ENCODE measurements at places on chromosomes 3 and 15. TPM values are rescaled to one million over a fixed set of nuclear protein-coding genes. Genes with fewer than 3 reads are reported as not detected.

- DNase-seq: no peak
Measured at GRCh38 chr3:123935830-123936229, 25.2 kb downstream of the CCDC14 start.

DNA sequence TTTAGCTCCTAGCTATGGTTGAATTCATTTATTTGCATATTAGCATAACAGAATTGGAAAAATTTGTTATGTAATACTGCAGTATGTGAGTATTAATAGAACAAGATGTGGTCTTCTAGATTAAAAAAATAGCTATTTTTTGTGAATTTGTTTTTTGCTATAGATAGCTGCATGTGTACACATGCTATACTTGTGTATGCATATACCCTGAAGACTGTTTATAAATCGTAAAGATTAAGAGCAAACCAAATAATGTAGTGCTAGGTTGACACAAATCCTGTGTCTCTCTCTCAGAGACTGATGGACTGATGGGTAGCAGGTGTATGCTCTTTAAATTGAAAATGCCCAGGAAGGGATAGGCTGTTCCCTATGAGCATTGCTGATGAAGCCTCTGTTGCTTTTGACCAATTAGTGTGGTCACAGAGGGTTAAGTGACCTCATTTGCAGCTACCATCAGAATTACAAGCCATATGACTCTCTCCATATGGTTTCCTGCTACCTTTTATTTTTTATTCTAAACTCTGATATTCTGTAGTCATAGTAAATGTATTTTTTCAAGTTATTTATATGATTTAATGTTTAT is 9.0 kb downstream of the PLCL2 start:
- no peak for DNase-seq

GRCh38 chr3:131729643-131730017 is 226.9 kb upstream of the MRPL3 start:
- DNase-seq: peak; percentile 18

DNA sequence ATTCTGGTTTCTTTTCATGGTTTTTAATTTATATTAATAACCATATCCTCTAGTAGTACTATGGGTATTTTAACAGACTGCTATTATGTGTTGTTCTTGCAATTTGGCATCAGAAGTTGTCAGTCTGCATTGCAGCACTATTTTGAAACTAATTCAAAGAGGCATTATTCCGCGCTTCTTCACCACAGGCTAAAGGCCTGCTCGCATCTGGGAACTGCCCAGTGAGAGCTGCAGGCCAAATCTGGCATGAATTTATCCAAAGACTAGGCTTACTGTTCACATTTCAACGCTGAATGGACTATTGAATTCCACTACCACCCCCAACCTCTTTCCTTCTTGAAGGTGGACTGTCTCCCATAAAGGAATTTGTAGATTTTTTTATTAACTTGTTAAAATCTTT is 310.4 kb upstream of the NR2F2 start:
- no peak for DNase-seq

DNA sequence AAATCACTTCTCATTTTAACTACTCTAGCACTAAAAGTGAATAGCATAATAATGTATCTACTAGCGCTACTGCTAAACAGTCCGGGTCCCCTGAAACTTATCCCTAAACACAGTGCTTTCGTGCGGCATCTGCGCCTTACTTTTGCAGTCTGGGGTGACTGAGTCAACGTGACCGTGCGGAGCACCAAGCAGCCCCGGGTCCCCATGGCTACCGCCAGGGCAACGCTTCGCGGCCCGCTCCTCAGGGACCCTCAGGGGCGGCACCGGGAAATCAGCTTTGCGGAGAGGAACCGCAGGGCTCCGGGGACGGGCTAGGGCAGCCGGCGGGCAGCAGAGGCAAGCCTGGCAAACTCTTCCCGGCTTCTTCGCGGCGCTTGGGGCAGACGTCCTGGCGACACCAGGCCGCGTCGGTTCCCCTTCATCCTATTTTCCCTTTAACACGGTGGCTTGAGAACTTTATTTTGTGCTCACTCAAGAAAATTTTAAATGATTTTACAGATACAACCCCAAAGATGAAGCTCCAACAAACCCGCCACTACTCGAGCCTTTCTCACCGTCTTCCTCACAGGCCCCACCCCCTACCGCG is 757 bp upstream of the DIPK2A start:
- DNase-seq: no peak

- DNase-seq: no peak
Measured at GRCh38 chr3:186105543-186105942, 3.3 kb downstream of the ETV5 start.

DNA sequence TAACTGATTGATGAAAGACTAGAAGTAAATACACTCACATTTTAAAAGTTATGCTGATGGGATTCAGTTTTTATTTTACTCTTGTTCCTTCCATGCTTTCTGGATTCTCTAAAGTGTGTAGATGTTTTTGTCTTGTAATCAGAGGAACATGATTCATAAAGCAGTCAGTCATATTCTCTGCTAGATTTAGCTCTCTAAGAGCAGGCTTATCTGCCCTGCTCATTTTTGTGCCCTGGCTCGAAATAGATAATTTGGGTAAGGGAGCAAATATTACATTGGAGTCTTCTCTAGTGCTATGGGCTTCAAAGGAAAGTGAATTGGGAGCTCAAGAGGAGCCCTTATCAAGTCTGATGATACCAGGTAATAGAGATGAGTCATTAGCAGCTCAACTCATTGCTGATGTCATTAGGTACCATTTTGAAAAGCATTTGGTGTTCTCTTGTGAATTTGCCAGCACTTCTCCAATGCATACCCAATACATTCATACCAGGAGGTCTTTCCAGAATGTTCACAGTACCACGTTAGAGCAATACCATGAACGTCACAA is 27.7 kb downstream of the SACM1L start:
- DNase-seq: no peak

- DNase-seq: peak; percentile 29
Measured at GRCh38 chr3:123027292-123028232, at the start of gene SEMA5B. Gene SEMA5B, minus strand, starts transcription at chr3:123027763. Its CDS starts 66,500 bp downstream, at chr3:122961263.

DNA sequence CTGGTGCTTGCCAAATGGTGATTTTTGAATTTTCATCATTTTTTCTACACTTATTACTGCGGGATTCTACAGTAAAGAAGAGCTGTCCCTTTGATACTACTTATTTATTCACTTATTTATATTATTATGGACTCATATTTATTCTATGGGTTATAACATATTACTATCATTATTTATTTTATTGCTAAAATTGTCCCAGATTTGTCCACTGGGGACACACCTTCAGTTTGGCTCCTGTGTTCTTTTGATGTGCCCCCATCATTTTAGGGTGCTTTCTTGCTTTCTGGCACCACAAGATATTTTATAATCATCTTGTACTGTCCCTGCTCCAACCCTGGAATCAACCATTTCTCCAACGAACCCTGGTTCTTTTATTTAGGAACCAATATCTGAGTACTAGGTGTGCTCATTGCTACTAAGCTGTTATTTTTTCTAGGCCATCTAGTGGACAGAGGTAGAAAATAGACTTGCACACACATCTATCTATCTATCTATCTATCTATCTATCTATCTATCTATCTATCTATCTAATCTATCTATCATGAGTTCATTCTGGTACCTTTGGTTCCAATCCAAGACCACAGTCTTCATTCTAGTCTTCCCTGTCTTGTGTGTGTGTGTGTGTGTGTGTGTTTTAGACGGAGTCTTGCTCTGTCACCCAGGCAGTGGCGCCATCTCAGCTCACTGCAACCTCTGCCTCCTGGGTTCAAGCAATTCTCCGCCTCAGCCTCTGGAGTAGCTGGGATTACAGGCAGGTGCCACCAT is 16.0 kb downstream of the SLC22A14 start:
- peak; percentile 23 for DNase-seq

DNA sequence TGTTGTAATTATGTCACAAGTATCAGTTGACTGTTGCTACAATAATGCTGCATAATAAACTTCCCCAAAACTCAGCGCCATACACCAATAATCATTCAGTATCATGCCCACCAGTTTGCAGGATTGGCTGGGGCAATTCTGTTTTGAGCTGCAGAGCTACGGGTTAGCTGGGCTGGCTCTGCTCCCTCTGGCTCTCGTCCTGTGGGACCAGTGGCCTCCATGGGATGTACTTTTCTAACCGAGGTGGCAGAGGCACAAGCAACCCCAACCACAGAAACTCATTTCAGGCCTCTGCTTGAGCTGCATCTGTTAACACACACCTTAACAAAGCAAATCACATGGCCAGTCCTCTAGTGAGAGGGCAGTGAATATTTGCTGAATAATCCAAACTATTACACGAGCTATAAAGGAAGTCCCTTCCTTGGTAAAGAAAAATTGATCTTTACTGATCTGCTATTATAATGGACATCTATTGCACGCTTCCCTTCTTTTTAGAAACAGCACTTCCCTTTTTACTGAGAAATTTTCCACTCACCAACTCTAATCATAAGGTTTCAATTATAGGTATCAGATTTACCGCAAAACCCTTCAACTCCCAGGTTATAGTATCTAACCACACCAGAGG is 10.9 kb upstream of the BCL2A1 start:
- no peak for DNase-seq

- DNase-seq: peak; percentile 89
Measured at GRCh38 chr15:75107908-75108838, 84.8 kb downstream of the PPCDC start.

GRCh38 chr15:26848498-26848897 is 18.4 kb upstream of the GABRA5 start:
- DNase-seq: no peak

GRCh38 chr3:119302697-119303551 is 8.7 kb downstream of the ARHGAP31 start:
- no peak for DNase-seq

GRCh38 chr15:92638709-92639365 is 16.7 kb downstream of the FAM174B start:
- DNase-seq: no peak

GRCh38 chr3:133021206-133021605 is 17.0 kb upstream of the TMEM108 start:
- DNase-seq: no peak

DNA sequence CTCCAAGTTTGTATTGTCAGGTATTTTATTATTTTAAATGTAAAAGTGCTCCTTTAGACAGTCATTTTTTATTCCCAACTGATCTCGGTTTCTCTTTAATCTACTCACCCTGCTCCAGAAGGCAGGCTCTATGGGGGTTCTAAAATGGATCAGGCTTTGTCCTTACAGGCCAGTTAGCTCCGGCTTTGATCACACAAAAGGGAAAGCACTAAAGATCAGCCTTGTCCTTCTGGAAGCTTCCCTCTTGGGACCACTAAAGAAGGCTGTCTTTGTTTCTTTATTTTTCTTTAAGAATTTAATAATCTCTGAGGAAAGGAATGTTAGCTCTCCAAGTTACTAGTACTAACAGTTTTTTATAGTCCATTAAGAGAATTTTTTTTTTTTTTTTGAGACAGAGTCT is 560.5 kb upstream of the ZNF717 start:
- DNase-seq: no peak

DNA sequence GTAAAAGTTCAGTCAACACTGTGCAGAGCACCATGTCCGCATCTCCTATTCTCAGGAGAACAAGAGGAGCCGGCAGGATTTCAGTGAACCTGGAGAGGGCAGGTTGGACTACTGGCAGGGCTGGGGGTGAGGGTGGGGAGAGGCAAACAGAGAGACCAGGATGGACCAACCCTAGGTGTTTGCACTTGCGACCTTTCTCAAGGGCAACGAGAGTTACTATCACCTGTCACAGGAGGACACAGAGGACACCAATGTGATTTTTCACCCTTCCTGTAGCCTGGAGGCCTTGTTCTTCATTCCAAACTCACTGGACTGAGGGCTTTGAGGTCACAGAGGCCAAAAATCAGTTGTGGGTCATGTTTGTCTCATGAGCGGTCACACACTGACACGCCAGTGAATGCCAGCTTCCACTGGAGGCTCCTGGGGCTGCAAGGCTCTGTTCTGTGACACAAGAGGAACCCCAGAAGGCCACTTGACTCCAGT is 89.5 kb downstream of the CPN2 start:
- no peak for DNase-seq

DNA sequence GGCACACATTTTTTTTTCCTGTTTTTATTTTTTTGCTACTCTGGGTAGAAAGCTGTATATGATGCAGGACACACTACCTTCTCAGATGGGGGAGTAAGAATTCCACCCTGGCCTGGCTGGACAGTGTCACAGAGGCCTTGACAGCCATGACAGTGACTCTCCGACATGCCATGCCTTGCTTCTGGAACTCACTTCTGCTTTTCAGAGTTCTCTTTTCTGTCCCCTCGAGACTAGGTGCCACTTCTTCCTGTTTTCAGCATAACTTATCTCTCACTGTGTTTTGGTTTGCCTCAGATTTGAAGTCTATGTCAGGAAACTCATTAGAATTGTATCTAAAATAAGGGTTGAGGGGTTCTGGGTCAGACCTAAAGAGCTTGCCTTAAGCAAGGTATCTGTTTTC is 69.1 kb upstream of the SEC13 start:
- DNase-seq: no peak

- peak; percentile 99 for DNase-seq
Measured at GRCh38 chr3:193872265-193872753, 263.6 kb upstream of the HES1 start.

DNA sequence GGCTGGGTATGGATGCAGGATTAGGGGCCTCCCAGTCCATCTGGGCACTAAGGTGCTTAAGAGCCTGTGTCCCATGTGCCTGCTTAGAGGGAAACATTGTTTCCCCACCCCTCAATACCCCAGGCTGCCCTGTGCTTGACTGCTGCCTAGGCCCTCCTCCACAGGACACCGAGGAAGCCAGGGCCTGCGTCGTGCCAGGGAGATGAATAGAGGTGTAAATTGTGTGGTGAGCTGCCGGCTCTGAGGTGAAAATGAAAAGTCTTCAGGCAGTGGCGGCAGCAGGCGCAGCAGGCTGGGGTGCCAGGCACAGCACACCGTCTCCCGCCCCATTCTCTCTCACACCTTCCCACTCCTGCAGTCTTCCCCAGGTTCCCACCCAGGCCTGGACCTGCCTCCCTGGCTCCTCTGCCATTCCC is 13.9 kb upstream of the GRM2 start:
- no peak for DNase-seq

- DNase-seq: peak; percentile 41
Measured at GRCh38 chr3:104279617-104280016, 1087.1 kb upstream of the ALCAM start.

Gene SLITRK3
- total RNA-seq: not detected

Gene PDIA5
- total RNA-seq: 47.7 TPM

Gene LARP6
- total RNA-seq: 77.5 TPM

Gene TRANK1
- 4.7 TPM for total RNA-seq

Gene RTP1
- not detected for total RNA-seq

Gene CLDN1
- total RNA-seq: 197 TPM

Gene SPESP1
- 16.8 TPM for total RNA-seq

Gene CYP1A2
- total RNA-seq: not detected

Gene SOX2
- total RNA-seq: not detected

Gene BHLHE40
- 27.9 TPM for total RNA-seq

Gene ADCY5
- not detected for total RNA-seq

Gene FOXL2NB
- 0.20 TPM for total RNA-seq

Gene ALDH1L1
- 1.5 TPM for total RNA-seq

Gene IL17RE
- 5.5 TPM for total RNA-seq
